Effector CD8-positive, alpha-beta T cell (primary cell): ENCODE measurements at places on chromosomes 12 and 14.

DNA sequence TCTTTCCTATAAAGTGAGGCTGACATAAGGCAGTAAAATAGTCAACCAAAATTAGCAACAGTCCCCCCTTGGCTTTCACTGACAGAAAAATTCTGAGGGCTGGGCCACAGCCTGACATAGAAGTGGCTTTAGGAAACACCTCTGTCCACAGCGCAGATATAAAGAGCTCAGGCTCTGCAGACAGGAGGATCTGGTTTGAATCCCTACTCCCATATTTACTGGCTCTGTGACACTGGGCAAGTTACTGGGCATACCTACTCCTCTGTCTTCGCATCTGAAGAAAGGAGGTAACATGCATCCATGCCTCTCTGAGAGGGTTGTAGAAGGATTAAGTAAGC lies 95.3 kb downstream of the STXBP6 start:
- DNase-seq: no peak

GRCh38 chr14:90621201-90621600 lies 195.0 kb downstream of the TTC7B start:
- DNase-seq: no peak

GRCh38 chr12:131828671-131829355 lies 620 bp downstream of the MMP17 start:
- DNase-seq: no peak

GRCh38 chr12:117208206-117208605 lies 17.9 kb upstream of the FBXO21 start:
- no peak for DNase-seq

GRCh38 chr14:95180966-95181741 lies 23.8 kb upstream of the DICER1 start:
- no peak for DNase-seq

- no peak for DNase-seq
These were observed 115.6 kb upstream of the METAP2 start for GRCh38 chr12:95358111-95359083.

GRCh38 chr14:79543967-79544697 lies 667.2 kb downstream of the DIO2 start:
- no peak for DNase-seq

DNA sequence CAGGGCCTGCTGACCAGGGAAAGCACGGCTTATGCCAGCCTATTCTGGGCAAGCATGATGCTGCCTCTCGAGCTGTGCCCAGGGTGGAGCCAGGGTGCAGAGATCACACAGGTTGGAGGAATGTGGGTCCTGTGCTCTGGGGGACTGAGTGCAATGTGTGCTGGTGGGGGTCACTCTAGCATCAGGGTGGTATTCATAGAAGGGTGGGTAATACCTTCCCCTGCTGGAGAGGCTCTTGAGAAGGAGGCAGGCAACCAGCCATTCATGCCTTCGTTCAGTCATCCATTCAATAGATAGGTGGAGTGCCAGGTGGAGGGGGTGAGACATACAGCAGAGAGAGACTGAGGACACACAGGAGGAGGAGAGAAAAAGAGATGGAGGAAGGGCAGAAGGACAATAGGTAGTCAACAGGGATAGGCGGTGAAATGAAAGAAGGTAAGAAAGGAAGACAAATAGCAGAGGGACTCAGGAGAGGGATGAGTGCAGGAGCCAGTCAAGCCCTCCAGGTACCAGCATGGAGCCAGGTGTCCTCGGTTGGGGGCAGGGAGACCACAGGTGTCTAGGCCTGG lies 5.2 kb upstream of the ZNF385A start:
- DNase-seq: no peak

- DNase-seq: no peak
These were observed 11.8 kb downstream of the P2RX7 start for GRCh38 chr12:121144416-121144914.

DNA sequence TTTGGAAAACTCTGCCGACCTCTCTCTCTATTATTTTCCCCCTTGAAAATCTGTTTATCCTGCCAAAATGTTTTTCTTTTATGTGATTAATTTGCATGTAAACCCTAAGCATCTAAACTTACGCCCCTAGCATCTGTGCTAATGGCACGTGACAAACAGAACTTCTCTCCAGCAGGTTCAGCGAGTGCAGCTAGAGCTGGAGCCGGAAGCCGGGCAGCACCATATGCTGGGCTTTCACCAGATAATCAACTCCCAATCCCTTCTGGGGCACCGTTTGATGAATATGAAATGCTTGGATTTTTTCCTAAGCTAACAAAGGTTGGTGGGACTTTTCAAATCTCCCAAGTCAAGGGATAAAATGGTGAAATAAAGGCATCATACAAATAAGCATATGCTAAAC lies 667.5 kb upstream of the TMEM132C start:
- no peak for DNase-seq

GRCh38 chr12:31238764-31239387 lies 87.1 kb downstream of the SINHCAF start:
- DNase-seq: peak; percentile 9

- DNase-seq: no peak
These were observed 523 bp upstream of the SLC6A15 start for GRCh38 chr12:84913129-84913515.
